ENCODE measurements at places on chromosomes 6 and 20.
A peak's percentile ranks its signal among the peaks of the same experiment; 100 is the strongest.

GRCh38 chr6:160455081-160455480 lies 106.9 kb downstream of the SLC22A3 start:
- no peak for DNase-seq

DNA sequence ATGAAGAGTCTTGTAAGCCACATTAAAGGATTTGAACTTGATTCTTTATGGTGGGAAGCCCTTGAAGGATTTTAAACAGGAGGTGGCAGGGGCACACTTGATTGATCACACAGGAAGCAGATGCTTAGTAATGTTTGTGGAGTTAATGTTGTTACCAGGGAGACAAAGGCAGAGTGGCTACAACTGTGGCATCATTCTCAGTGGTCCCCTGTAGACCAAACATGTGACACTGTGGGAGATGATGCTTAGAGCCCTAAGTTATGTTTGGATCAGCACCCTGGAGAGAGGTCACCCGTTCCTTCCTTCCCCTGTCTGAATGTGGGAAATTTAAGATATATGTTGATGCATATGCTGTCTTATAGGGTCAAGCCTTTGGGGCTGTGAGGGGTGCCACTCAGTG lies 53.2 kb downstream of the EIF2S2 start:
- no peak for DNase-seq

DNA sequence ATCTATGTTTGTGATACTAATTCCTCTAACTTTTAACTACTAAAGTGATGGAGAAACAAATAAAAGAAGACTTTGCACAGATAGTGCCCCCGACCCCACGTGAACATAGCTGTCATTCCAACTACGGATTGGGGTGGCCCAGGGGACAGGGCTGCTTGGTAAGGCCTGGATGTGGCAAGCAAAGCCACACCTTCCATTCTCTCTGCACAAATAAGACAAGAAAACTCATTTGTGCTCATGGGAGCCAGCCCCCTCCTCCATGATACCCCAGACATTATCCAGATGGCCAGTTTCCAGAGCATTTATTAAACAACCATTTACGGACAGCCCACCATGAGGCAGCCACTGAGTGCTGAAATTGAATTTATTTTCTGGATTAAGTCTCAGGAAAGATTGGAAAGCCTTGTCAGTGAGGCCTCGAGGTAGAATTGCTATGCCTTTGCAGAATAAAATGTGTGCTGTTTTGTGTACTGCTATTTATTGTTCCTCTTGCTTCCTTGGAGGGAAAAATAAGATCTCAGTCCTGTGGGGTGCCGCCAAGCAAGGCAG lies 151.2 kb downstream of the UNC5CL start:
- DNase-seq, result no peak

DNA sequence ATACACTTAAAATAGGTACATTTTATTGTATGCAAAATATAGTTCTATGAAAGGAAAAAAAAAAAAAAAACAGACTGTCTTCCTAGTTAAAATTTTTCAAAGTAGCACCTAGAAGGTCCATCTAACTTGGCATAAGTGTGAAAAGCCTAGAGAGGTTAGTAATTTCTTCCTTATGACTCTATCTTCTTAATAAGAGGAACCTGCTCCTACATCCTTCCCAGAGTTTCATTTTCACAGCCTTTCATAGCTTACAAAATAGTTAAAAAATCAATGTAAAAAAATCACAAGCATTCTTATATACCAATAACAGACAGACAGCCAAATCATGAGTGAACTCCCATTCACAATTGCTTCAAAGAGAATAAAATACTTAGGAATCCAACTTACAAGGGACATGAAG lies 28.8 kb downstream of the OGFRL1 start:
- DNase-seq, result no peak

- DNase-seq, result no peak
Measured at GRCh38 chr6:170476360-170476759, 76.7 kb downstream of the PSMB1 start.

- DNase-seq, result peak; percentile 58
Measured at GRCh38 chr20:62642051-62642665, at the start of gene SLCO4A1. Gene SLCO4A1, plus strand, starts transcription at chr20:62642503. Its CDS starts 13,952 bp downstream, at chr20:62656455.

GRCh38 chr6:139699335-139699734 lies 324.9 kb upstream of the CITED2 start:
- no peak for DNase-seq

DNA sequence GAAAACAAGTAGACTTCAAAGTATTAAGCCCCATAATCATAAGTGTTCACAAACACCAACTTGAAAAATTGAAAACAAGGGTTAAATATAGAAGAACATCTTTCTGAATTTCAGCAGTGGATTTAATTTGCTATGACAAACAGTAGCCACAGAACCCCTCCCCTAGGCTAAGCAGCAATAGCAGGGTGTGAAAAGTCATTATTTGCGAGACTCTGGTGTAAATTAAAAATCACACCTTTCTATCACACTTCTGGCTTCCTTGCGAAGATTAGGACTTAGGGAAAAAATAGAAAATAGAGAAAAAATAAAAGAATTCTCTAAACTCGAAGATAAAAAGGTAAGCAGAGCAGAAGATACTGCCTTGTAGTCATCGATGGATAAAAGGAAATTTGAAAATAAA lies 6.1 kb downstream of the SAMD3 start:
- no peak for DNase-seq

- DNase-seq, result no peak
Measured at GRCh38 chr6:119084784-119085183, 6.3 kb upstream of the FAM184A start.

GRCh38 chr6:6758915-6759654 lies 170.6 kb downstream of the LY86 start:
- no peak for DNase-seq

GRCh38 chr6:10567256-10568026 lies 46.3 kb downstream of the GCNT2 start:
- no peak for DNase-seq

- DNase-seq, result no peak
Measured at GRCh38 chr6:78598966-78599365, 268.4 kb upstream of the IRAK1BP1 start.

- no peak for DNase-seq
Measured at GRCh38 chr6:43757966-43758616, 11.9 kb upstream of the VEGFA start.

GRCh38 chr20:50595433-50595895 lies 85.3 kb downstream of the PTPN1 start:
- DNase-seq, result no peak

DNA sequence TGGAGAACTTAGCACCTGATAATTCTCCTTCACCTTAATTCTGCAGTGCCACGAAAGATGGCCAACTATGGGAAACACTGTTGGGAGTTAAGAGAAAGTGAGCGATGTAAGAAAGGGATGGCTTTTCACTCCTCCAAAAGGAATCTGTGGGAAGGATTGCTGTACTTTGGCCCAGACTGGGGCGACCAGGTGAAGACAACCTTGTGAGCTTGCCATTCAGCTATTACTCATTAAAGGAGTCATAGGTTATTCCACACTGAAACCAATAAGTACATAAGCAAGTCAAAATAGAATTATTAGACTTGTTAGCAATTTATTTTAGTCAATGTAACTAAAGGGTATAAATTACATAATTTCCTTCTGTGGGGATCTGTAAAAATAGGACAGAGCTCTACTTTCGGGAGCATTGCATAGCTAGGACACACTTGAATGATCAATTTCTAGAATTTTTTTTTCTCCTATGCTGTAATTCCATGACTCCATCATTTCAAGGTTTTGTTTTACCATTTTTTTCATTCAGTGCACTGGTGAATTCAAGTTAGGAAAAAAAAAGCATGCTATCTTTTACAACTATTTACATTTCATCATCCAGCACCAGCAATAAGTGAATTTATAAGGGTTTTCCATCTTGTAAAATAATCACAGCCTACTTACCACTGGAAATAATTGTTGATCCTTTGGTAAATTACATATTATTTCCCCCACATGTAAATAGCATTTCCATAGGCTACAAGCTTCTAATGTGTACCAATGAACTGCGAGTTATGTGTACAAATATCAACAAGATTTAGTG lies 231.7 kb downstream of the SIM1 start:
- no peak for DNase-seq

- DNase-seq, result no peak
Measured at GRCh38 chr6:91196729-91197128, 609.9 kb upstream of the MAP3K7 start.

GRCh38 chr20:25299806-25300205 lies 51.9 kb downstream of the PYGB start:
- no peak for DNase-seq

DNA sequence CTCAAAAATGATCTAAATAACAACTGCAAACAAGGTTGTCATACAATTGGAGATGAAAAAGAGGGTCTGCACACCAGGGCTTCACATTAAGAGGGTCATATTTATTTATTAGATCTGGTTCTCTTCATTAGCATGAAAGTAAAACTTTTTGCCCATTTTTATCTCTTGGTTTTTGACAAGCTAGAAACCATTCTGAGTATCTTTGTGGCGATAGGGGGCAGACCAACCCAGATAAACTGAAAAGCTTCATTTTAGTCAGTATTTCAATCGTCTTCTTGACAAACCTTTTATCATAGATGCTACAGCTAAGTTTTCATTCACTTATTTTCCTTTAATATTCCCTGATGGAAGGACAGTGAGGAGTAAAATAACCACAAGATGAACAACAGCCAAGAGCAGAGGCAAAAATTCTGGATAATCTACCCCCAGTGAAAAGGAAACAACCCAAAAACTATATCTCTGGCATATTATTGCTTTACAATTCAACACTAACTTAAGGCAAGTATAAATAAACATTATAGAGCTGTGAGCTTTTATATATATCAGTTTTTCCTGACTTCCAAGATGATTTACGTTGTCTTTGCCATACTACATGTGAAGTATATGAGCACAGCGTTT lies 45.2 kb downstream of the THEMIS start:
- no peak for DNase-seq

- DNase-seq, result no peak
Measured at GRCh38 chr6:169241688-169242350, 11.8 kb downstream of the THBS2 start.

DNA sequence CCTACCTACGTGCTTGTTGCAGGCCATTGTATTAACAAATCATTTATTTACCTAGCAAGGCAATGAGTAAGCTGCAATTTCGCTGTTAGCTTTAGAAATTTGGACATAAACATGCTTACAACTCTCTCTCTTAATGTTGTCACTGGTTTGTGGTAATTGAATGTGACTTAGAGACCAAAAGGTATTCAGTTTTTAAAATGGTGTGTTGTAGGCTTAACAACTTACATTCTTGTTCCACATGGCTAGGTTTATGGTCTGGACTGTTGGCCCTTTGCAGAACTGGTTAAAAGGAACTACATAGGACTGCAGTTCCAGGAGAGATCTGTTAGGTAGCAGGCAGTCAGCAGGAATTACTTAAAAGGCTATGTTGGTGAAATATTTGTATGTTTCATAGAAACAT lies 10.3 kb upstream of the CTAGE9 start:
- DNase-seq, result no peak

DNA sequence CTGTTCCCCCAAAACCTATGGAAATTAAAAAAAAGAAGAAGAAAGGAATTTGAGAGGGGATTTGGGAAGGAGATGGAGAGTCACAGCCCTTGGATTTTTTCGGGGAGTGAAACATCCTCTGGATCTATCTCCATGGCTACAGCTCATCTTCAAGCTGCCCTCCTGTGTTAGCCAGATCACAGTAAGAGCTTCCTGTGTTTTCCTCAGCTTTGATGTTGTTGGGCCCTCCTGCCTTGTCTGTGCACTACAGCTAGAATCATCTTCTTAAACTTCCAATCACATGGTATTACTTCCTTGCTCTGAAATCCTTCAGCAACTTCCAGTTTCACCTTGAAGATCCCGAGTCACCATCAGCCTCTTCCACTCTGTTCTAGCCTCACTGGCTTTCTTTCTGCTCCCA lies 207.8 kb upstream of the ZFP64 start:
- DNase-seq, result no peak

GRCh38 chr6:105619971-105620741 lies 217.3 kb upstream of the PREP start:
- DNase-seq, result no peak

- peak; percentile 22 for DNase-seq
Measured at GRCh38 chr20:54642864-54643667, 167.7 kb downstream of the DOK5 start.

- DNase-seq, result no peak
Measured at GRCh38 chr20:13402986-13403385, 181.9 kb downstream of the ISM1 start.

DNA sequence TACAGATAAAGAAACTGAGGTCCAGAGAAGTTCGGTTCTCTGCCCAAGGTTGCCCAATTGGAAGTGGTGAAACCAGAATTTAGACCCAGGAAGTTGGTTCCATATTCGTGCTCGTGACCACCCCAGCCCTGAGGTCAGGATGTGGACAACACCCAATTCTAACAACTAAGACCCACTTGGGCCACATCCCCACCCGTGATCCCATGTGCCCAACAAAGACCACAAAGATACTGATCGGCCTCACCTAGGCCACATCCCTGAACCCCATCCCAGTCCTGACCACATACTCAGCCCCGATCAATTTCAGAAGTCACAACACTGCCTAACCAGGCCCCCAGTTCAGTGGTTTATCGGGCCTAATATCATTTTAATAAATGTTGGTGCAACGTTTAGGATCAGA lies 138.4 kb downstream of the PREX1 start:
- no peak for DNase-seq

DNA sequence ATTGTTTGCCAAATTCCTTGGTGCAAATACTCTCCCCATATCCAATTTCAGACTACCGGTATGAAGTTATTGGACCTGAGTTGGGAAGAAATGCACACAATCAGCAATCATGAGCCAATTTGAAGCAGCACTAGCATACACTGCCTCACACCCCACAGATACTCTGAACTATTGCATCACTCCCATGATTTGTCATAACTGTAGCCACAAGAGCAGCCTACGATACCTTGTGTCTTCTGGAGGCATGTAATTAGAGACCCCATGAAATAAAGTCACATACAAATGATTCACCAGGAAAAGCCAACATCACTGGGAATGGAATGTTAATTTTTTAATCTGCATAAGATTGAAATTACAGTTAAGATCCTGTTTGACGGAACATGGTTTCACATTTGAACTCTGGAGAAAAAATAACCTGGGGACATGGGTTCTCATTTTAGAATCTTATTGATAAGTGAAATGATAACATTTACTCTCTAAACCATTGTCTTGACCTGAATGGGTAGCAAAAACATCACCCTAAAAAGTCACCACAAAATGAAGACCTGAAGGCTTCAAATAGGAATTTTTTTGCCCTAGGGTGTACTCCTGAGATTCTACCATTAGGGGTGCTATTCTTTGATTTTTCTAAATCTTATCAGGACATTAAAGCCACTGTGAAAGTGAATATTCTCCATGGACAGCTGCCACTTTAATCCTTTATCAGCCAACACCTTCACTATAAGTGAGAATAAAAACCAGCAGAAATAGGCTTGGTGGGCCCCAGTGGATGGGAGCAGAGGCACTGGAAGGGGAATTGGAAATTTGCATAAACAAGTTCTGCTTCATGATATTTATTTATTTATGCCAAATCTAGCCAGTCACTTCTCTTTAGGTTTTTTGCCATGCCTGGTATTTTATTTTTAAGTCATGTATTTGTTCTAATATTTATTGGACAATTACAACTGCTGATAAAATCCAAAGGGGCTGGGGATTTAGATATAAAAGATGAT lies 34.5 kb upstream of the HBS1L start:
- no peak for DNase-seq
